ENCODE measurements at places on chromosomes 4 and X. TPM values are rescaled to one million over a fixed set of nuclear protein-coding genes. Genes with fewer than 3 reads are reported as not detected.

DNA sequence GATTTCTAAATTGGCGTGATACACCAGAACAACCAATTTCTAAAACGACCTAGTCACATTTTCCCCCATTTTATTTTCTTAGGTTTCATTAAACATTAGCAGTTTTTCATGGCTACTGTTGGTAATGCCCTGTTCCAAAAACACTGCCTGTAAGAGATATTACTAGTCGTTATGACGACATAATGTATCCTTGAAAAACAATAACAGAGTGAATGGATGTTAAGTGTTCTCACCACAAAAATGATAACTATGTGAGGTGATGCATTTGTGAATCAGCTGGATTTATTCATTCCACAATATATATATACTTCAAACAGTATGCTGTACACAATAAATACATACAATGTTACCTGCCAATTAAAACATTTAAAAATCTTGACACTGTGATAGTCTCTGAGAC is 1147.6 kb upstream of the PCDH10 start:
- no peak for DNase-seq

DNA sequence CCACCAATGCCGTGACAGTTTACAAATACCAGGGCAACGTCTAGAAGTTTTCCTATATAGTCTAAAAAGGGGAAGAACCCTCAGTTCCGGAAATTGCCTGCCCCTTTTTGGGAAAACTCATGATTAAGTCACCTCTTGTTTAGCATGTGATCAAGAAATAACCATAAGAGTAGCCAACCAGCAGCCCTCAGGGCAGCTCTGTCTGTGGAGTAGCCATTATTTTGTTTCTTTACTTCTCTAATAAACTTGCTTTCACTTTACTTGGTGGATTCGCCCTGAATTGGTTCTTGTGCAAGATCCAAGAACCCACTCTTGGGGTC is 20.0 kb upstream of the HOPX start:
- DNase-seq = no peak

DNA sequence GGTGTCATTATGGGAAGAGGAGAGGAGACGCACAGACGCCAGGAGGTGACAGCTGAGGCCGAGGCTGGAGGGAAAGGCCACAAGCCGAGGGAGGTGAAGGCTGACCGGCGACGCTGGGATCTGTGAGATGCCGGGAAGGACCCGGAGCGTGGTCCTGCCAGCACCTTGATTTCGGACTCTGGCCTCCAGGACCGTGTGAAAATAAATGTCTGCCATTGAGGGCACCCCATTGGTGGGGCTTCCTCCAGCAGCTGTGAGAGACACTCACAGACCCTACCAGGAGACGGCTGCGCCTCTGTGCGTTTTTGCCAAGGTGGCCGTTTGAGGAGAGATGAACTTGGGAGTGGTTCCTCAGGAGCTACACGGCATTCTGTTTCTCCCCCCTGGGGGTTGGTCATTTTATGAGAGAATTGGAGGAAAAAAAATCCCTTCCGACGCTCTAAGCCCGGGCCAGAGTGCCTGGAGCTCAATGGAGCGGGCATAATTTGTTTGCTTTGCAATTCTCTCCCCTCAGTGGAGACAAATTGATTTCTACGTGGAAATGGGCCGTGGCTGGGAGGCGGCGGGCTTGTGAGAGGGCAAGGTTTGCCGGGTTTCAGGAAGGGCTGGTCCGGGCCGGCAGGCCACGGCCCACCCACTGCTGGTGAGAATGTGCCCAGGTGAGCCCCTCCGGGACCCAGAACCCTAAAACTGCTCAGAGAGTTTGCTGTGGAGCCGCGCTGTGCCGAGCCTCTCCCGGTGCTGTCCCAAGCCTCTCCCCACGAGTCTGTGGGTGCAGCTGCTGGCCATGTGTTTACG is 53.9 kb downstream of the CPZ start:
- DNase-seq = no peak

GRCh38 chr4:109040441-109040840 is 262.0 kb downstream of the COL25A1 start:
- DNase-seq = no peak

GRCh38 chr4:57061395-57061794 is 48.8 kb downstream of the IGFBP7 start:
- no peak for DNase-seq

GRCh38 chrX:115709039-115709438 is 148.1 kb downstream of the PLS3 start:
- no peak for DNase-seq

DNA sequence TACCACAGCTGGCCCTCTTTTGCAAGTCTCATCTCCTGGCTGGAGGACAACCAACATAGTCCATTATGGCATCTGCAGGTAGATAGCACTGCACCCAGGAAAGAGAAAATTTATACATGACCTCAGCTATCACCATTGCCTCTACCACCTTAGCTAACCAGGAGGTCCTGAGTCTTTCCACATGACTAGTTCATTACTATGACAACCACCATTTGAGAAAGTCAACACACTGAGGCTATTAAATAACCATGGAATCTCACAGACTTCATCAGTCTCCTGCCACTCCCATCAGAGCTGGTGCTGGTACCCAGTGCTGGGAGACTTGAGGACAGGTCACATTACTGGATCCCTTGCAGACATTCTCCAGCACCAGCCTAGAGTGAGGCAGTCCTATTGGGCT is 285.9 kb downstream of the GBA3 start:
- no peak for DNase-seq

DNA sequence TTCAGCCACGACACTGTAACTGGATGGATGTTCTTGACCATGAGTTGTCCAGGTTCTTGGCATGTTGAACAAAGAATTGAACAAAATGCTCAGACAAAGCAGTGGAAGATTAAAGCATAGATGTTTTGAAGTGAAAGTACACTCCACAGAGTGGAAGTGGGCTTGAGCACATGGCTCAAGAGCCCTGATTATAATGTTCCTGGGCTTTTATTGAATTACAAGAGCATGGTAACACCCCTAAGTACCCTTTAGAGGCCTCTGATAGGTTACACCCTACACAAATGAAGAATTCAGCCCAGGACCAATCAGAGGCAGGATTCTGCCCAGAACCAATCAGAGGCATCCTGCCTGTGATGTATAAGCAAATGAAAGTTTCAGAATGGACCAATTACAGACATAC is 33.5 kb downstream of the SLC10A6 start:
- no peak for DNase-seq

GRCh38 chr4:151660676-151661075 is 100.1 kb downstream of the GATB start:
- DNase-seq = no peak

Gene MAMLD1
- 1.8 TPM for total RNA-seq

Gene UGT2B10
- total RNA-seq = not detected

Gene ETNPPL
- total RNA-seq = not detected

Gene POF1B
- total RNA-seq = 1.2 TPM

Gene NAT8L
- 0.34 TPM for total RNA-seq

Gene DAPP1
- total RNA-seq = 169 TPM

Gene SLC2A9
- 2.1 TPM for total RNA-seq

Gene H2BW2
- total RNA-seq = not detected

Measured in B cell (primary cell).